ENCODE measurements at places on chromosomes 5 and 9.

- DNase-seq, result no peak
Measured at GRCh38 chr5:118592229-118593002, 395.9 kb downstream of the DTWD2 start.

DNA sequence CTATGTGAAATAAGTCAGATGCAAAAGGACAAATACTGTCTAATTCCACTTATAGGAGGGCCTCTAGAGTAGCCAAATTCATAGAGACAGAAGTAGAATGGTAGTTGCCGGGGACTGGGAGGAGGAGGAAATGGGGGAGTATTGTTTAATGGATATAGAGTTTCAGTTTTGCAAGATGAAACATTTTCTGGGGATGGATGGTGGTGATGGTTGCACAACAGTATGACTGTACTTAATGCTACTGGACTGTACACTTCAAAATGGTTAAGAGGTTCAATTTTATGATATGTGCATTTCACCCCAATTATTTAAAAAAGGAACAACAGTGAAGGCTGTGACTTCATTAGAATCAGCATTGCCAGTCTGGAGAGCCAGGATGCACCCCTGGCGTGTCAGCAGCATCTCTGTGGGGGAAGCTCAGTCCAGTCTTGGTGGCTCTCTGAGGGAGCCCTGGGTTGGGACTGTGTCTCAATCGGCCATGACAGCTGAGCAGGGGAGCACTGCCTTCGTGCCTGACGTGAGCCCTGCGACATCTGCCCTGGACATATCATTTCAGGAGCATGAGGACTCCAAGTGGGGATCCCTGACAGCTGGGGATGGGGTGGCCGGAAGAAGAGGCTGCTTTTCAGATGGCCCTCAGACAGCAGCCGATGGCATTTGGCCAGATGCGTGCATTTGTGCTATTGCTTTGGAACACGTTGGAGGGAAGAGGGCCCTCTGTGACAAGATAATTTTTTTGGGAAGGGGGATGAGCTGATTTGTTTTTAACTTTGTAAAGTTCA, 130.8 kb upstream of the STC2 start:
- DNase-seq, result no peak

DNA sequence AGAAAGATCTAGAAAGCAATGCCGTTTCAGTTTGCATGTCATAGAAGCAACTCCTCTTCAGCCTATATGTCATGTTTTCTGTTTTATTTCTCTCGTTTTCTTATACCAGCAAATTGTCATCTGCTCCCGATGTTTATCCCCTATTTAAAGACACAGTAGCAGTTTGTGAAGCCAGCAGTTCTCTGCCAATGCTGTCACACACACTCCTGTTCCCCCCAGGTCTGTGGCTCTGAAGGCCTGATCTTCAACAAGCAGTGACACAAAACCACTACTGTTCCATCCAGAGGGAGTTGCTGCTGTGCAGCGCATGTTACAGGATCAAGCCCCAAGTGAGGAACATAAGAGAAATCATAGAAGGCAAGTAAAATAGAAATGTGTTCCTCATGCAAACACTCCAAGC, 364.1 kb upstream of the SLC30A5 start:
- DNase-seq, result no peak

DNA sequence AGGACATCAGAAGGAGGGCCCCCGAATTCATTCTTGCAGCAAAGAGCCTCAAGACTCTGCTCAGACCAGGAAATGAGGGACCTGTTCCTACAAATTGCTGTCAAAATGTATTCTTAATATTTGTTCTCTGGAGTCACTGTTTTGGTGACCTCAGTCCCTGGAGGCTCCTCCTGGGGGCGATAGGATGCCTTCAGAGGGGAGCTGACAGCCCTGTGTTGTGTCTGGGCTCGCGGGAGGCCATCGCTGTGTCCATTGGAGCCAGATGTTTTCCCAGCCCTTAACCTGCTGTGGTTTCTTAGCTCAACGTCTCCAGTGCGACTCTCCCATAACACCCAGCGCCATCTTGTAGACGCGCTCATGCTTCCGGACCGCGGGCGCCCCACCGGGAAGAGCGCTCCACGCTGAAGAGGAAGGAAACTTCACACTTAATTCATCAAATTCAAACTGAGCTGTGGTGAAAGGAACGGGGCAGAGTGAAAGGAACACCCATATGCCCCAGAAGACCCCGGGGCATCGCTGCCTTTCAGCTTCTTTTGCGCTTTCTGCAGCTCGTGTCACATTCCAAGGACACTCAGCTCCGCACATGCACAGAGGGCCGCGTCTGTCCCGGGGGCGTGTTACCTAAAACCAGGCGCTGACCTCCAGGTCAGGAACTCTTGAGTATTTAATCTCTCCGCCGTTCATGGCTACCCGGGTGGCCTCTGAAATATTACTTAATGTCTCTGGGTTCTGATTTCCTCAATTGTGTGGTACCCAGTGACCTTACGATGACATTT, 112.3 kb upstream of the GDNF start:
- no peak for DNase-seq

- DNase-seq, result no peak
Measured at GRCh38 chr9:109493648-109494047, 4.5 kb downstream of the PTPN3 start.

GRCh38 chr5:81854915-81855314, 104.0 kb upstream of the SSBP2 start:
- DNase-seq, result no peak

GRCh38 chr9:89802781-89803355, 198.1 kb downstream of the GADD45G start:
- DNase-seq, result no peak

DNA sequence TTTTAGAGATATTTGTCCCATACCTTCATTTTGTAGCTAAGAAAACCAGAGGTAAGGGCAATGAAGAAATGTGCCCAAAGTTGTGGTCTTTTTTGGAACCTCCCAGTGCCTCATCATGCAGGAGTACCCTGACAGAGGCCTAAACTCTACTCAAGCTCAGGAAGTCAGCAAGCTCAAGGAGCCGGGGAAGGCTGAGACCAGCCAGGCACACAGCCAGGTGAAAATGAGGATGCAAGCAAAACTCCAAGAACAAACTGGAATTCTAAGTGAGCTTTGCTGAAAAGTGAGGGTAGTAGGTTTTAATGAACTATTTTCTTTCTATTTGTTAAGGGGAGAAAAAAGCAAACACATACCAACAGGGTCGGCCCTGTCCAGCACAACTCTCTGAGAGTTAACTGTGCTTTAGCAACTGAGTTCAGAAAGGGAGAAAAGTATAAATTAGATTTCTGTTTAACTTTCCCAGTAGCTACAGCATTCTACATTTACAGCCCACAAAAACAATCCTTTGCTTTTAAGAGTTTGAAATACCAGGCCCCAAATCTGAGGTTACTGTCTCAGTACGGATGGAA, 146.4 kb downstream of the GNAQ start:
- DNase-seq, result no peak

DNA sequence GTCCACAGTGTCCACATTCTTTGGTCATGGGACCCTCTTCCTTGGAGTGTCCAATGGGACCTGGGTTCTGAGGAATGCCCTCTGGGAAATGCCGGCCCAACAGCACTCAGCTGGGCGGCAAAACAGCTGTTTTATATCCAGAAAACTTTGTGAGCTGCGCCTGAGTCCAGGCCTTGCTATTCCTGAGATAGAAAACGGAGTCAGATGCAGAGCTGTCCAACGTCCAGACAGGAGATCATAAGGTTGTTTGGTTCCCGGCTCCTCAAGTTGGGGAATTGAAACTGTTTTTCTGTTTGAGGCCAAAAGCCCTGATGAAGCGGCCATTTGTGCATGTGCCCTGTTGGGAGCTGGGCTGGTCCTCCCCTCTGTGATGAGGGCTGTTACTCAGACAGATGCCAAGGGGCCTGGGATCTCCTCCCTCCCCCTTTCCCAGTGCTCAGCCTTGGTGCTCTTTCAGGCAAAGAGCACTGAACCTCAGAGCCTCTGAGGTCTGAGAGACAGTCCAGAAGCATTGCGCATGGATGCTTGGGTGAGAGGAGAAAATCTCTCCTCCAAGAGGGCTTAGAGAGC, 66.6 kb upstream of the GARNL3 start:
- DNase-seq, result no peak

DNA sequence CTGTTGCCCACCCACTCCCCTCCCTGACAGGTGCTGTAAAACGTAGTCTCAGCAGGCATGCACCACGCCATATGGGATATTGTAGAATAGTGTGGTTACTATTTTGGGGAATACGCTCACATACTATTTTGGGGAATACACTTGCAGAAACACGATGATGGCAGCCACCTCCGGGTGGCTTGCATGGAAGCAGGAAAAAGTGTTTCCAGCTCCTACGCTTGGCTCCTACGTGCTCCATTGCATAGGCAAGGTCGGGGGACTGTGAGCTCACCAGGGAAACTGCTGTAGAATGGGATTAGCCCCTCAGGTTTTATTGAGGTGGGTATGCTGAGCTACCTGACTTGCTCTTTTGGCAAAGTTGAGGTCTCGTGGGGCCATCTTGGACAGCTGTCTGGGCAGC, 160.3 kb upstream of the NFIL3 start:
- no peak for DNase-seq

DNA sequence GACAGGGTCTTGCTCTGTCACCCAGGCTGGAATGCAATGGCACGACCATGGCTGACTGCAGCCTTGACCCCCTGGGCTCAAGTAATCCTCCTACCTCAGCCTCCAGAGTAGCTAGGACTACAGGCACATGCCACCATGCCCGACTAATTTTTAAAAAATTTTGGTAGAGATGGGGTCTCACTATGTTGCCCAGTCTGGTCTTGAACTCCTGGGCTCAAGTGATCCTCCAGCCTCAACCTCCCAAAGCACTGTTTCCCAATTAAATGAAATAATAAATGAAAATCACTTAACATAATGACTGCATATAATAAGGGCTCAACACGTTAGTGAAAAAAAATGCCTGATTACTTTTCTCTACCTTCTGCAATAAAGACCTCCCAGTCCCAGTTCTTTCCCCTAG, 71.0 kb downstream of the UGCG start:
- no peak for DNase-seq

DNA sequence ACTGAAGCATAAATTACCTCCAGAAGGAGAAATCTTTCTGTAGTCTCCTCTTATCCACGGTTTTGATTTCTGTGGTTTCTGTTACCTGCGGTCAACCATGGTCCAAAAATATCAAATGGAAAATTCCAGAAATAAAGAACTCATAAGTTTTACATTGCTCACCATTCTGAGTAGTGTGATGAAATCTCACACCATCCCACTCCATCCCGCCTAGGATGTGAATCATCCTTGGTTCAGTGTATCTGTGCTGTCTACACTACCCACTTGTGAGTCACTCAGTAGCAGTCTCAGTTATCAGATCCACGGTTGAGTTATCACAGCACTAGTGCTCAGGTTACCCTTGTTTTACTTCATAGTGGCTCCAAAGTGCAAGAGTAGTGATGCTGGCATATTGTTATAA, 371.2 kb downstream of the NFIB start:
- no peak for DNase-seq

GRCh38 chr9:111599092-111599954, at the start of gene PTGR1:
PTGR1 (minus strand) TSS chr9:111599647; CDS start chr9:111597422, 2,225 bp downstream.
- DNase-seq, result no peak

DNA sequence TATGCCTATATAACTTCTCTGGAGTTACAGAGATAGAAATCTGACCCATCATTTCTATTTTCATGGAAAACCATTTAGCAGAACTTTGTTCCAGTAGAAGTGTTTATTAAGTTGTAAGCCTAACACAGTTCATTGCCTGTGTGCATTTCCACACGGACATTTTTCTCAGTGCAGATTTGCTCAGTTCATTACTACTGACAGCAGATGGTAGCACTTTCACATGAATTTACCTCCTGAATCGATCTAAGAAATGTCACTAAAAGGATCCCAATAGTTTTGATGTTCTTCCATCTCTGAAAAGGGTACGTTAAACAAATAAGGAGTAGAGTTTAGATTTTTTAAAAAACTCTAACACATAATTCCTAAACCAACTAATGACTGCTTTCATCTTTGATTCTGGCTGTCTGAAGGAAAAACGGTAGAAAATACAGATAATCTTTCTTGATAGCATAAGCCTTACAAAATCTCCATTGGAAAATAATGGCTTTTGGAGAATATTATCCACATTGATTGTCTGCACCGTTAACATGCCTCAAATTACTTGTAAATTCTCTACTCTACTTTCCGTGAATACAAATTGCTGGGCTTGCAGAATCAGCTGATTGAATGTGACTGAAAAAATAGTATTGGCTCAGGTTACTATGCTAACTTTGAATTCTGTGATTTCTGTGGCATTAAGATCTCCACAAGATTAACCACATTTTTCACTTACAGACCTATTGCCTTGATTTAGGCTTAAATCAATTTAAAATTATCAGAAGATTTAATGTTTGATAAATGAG, 33.1 kb downstream of the RPS23 start:
- no peak for DNase-seq

GRCh38 chr5:51449026-51449425, 65.8 kb downstream of the ISL1 start:
- peak; percentile 16 for DNase-seq

DNA sequence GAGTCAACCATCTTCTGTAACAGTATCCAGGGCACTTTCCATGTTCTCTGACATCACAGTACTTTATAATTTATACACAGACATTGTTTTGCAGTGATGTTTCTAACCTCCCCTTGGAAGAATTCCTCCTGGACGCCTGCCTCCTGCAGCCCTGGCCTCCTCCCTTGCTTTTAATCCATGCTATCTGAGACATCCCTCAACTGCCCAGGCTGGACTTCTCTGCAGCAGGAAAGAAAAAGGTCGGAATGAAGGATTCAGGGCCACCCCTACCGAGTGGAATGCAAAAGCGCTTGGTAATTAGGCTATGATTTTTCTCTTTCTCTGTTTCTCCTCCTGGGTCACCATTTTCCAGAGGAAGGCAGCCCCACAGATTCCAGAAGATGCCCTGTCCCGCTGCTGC, 47.0 kb upstream of the SHC3 start:
- no peak for DNase-seq

- DNase-seq, result no peak
Measured at GRCh38 chr9:131589993-131590392, 44.7 kb downstream of the PRRT1B start.

- no peak for DNase-seq
Measured at GRCh38 chr9:137691646-137692351, 73.0 kb downstream of the EHMT1 start.

GRCh38 chr5:89280103-89281037, 397.4 kb upstream of the MEF2C start:
- peak; percentile 33 for DNase-seq

- no peak for DNase-seq
Measured at GRCh38 chr9:2771661-2772060, 54.4 kb downstream of the KCNV2 start.

DNA sequence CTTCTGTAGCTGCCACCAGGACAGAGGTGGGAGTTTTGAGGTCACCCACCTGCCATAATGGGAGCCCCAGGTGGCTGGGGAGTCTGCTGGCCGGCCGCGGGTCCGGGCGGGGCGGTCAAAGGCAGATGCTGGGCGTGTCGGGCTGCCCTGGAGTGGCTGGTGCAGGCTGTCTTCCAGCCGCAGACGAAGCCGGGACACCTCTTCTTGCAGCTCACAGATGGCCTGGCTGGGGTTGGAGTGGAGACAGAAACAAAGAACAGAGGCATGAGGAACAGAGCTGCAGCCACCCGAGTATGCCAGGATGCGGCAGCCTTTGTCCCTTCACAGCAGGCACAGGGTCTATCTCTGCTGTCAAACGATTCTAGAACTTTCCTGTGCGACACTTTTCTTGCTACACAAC, 18.0 kb downstream of the ORM2 start:
- DNase-seq, result peak; percentile 57

- no peak for DNase-seq
Measured at GRCh38 chr5:128826275-128826674, 139.0 kb upstream of the SLC27A6 start.

- no peak for DNase-seq
Measured at GRCh38 chr9:95839012-95839411, 36.5 kb upstream of the ERCC6L2 start.

- DNase-seq, result no peak
Measured at GRCh38 chr5:68776381-68776780, 317.4 kb upstream of the SLC30A5 start.

- DNase-seq, result no peak
Measured at GRCh38 chr9:127201071-127201541, 63.5 kb upstream of the GARNL3 start.

All from NCI-H524 treated with DMSO at 0.1 percent for 48 hours (cell line).